ENCODE measurements at places on chromosomes 6 and 20.
A peak's percentile ranks its signal among the peaks of the same experiment; 100 is the strongest.

DNA sequence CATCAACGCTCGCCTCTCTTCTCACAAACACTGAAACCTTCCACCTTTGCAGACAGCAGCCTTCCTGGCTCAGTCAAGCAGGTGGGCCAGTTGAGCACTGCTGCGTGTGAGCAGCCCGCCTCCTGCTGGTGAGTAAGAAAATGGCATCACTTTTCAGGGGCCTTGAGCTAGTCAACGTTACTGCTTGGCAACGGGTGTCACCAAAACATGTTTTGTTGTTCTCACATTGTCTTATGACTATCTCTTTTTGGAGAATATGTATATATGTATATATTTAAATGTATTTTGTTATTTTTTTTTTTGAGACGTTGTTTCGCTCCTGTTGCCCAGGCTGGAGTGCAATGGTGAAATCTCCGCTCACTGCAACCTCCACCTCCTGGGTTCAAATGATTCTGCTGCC, 97.0 kb upstream of the AGPAT4 start:
- peak; percentile 46 for DNase-seq

GRCh38 chr6:90295854-90296340, 746 bp downstream of the BACH2 start:
- peak; percentile 66 for DNase-seq

DNA sequence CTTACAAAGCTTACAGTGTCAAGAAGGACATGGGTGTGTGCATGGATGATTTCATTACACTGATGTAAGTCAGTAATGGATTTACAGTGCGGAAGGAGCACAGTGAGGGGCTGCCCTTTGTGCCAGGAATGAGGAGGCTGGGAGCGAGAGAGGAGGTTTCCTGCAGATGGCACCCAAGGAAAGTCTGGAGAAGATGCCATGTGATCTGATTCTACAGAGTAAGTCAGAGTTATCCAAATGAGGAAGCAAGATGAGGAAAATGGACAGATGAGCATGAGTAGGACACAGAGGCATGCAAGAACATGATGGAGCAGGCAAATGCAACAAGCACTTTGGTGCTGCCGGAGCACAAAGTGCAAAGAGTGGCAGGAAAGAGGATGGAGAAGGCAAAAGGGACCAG, 29.7 kb downstream of the MAP7 start:
- no peak for DNase-seq

DNA sequence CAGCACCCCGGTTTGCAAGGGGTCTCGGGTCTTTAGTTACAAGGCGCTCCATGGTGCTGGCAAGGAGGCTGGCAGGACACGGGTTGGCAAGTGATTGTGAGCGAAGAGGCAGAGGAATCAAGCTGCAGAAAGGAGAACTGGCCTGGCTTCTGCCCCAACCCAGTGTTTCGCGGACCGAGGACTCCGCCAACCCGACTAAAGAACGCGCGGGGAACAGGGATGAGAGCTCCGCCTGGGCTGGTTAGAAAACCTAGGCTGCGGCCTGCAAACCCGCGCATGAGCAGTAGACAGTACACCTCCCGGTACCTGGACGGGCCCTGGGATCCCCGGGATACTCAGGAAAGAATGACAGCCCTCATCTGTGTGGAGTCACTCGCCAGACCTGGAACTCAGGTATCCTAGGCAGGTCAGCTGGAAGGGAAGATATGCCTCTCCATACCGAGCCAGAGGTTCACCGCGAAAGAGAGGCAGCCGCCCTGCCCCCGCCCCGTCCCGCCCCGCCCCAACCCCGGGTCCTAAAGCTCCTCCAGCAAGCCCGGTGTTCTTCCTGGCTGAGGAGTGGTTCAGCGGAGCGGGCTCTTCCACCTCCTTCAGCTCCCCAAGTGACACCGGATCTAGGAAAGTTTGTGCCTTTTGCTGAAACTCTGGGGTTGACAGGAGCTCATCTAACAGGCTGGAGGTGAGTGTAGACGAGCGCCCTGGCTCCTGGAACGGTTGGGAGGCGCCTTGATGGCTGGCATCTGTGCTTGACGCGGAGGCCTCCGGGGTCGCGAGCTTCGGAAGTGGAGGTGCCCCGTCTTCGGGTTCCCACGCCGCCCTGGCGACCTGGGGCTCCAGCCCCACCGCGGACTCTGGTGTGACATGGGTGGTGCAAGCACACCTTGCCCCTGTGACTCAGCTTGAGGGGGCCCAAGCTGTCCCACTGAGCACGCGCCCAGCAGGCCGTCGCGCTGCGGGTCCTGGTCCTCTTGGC, 1847.3 kb upstream of the DEFB115 start:
- no peak for DNase-seq

- DNase-seq, result no peak
Measured at GRCh38 chr20:61955668-61956395, 109.8 kb downstream of the TAF4 start.

DNA sequence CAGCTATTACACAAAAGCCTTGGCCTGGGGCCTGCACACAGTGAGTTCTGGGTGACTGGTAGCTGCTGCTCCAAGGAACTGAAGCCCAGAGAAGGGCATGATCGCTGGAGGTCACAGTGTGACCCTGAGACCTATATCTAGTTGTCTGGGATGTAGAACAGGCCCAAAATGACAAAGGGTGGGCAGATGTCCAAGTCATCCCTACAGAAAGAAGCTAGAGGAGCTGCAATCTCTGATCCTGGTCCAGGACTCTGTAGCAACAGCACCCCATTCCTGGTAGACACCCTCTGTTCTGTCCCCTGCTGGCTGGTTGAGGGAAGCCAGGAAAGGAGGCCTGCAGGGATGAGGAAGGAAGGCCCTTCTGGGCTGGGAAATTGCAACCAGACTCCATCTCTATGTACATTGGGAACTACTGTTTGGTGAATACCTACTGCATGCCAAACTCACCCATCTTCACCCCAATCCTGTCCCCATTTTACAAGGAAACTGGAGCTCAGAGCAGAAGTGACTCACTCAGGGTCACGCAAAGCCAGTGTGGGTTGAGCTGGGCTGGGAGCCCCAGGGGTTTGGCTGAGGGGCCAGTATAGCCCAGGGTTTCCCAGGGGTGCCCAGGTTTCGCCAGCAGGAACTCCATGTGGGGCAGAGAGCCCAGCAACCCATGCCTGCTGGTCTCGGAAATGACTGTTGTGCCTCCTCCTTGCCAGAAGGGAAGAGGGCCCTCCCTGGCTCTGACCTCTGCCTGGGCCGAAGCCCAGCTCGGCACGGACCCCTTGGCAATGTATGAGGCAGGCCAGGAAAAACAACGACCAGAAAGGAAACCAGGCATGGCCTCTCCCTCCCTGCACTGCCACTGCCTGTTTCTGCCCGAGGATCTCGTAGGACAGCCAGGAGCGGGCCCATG, 44.9 kb upstream of the TLDC2 start:
- DNase-seq, result no peak

- DNase-seq, result no peak
Measured at GRCh38 chr6:18011287-18011686, 23.9 kb upstream of the KIF13A start.

DNA sequence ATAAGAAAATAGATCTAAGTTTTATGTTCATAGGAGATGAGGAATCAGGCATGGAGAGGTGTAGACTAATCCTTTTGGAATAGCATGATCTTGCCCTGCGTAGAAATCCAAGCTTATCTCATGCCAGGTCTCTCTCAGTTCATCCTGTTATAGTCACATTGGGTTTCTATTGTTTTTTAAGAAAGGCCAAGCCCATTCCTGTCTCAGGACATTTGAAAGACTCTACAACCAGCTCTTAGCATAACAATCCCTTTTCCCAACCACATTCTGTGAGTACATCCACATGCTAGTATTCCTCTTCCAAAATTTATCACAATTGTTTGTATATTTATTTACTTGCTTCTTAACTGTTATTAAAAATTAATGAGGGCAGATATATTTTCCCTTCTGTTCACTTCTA, 130.3 kb downstream of the MMUT start:
- DNase-seq, result no peak

- DNase-seq, result no peak
Measured at GRCh38 chr20:64065974-64066343, 3.0 kb downstream of the TCEA2 start.

DNA sequence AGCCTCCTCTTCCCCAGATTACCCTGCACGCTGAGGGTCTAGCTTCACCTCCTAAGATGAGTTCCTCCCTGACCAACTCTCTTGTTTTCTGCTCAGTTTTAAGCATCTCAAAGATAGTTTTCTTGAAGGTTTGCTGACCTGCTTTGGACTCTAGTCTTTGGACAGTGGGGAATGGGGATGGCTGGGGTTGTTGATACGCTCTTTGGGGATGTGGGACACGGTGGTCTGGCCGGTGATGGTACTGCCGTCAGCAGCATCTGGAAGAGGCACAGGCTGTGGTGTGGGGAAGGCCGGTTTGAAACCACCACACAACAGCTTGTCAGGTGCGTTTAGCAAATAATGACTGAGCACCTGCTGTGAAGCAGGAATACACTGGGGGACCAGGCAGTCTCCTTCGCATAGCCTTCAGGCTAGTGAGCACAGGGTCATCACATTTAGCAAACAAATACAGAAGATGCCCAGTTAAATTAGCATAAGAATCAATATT, 94.1 kb downstream of the TMEM242 start:
- no peak for DNase-seq

GRCh38 chr6:19538096-19538495, 299.1 kb upstream of the ID4 start:
- no peak for DNase-seq

GRCh38 chr6:154410619-154411072, 54.0 kb upstream of the IPCEF1 start:
- DNase-seq, result no peak

GRCh38 chr6:2982426-2983117, 11.2 kb upstream of the SERPINB6 start:
- DNase-seq, result no peak

- peak; percentile 87 for DNase-seq
Measured at GRCh38 chr20:53915446-53916172, 154.8 kb downstream of the BCAS1 start.

DNA sequence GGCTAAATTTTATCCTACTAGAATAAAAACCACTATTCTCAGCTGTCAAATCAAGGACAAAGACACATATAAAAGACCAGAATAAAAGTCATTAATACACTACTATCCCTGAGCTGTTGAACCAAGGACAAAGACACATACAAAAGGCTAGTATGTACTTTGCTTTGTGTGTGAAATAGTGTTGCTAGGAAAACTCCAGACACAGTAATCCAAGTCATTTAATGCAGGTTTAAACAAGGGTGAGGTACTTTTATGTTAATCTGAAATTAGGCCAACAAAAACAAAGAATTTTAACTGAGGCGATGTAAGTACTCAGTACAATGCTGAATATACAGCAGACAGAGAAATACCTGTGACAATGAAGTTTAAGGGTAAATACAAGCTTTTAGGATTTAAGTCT, 18.9 kb downstream of the GCLC start:
- DNase-seq, result no peak

- no peak for DNase-seq
Measured at GRCh38 chr20:39990692-39991091, 698.3 kb downstream of the MAFB start.

- no peak for DNase-seq
Measured at GRCh38 chr20:23069108-23069507, 17.0 kb downstream of the CD93 start.

DNA sequence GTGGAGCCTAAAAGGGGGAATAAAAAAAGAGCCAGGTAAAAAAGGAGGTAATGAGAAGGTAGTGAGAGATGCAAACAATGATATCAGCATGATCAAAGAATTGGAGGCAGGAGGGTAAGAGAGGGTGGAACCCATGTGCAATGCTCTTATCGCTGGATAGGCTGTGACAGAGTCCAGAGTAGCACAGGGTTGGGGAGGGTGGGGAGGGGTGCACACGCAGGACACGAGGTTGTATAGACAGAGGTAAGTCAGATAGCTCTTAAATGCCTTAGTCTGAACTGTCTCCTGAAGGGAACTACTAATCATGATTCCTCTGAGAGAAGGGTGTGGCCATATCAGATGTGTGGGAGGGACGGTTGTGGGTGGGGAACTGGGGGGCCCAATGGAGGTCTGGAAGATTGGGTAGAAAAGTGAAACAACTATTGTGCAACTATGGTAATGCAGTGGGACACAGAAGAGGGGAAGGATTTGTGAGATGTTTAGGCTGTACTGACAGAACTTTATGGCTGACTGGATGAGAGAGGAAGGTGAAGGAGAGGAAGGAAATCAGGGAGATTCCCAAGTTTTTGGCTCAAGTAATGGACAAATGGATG, 354.8 kb downstream of the BTBD9 start:
- DNase-seq, result no peak

DNA sequence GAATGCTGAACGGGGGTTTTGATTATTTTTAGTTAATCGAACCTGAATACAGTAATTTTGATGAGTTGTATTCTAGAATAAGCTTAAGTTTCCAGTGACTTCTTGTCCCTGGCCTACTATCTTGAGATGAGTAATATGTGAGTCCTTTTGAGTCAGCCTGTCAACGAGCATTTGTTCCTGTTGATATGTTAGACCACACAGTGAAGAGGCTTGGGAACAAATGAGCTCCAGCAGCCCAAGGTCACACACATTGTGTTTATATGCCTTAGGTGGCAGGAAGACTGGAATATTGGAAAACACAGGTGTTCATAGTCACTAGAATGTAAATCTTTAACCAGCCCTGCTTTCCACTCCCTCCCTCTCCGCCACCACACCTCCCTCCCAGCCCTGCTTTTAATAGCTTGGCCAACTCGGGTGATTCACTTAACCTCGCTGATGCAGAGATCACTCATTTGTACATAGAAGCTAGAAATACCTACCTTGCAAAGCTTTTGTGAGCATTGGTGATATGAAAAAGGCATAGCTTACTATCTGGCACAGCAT, 9.1 kb downstream of the SMPDL3A start:
- DNase-seq, result no peak

GRCh38 chr6:33420491-33421343, 852 bp downstream of the SYNGAP1 start:
- DNase-seq, result no peak

Data from activated CD4-positive, alpha-beta T cell treated with anti-CD3 and anti-CD28 coated beads for 1 hour (primary cell).